ENCODE measurements at places on chromosomes 1 and 21.

DNA sequence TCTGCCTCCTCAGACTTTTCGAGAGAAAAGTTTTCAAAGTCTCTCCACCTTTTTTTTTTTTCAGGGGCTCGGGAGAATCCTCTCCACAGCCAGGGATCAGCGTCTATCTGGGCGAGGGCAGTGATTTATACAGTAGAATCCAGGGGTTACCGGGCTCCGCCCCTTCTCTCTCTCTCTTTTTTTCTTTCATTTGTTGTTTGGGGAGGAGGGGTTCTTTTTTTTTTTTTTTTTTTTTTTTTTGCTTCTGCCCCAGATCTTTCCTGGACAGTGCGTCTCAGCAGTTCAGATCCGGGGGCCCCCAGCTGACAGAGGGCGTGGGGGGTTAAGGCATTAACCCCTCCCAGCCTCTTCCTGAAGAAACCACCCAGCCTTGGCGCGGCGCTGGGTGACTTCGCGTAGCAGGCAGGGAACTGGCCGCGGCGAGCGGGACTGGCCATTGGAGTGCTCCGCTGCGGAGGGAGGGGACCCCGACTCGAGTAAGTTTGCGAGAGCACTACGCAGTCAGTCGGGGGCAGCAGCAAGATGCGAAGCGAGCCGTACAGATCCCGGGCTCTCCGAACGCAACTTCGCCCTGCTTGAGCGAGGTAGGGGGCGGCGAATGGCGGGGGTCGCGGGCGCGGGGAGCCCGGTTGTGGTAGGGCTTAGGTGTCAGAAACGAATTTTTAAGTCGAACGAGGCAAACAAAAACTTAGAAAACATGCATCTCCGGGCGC lies at the start of gene S1PR1:
TSS of gene S1PR1 (plus strand) at position 504 of the 713 bp plus-strand sequence. CDS start 1,966 bp downstream, outside the sequence.
- no peak for DNase-seq

DNA sequence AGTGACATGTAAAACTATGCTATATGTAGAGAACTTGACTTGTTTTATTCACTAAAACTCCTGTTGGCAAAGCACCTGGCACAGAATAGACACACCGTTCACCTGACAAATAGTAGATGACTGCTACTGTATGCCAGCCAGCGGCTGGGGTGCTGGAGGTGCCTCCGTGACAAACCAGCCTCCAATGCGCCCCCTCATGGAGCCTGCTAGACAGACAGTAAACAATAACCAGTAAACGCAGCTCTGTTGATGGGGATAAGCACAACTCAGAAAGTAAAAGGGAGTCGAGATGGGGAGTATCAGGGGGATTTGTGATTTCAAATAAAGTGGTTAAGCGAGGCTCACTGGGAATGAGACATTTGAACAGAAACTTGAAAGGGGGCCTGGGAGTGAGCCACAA lies 107.2 kb downstream of the PRDM2 start:
- DNase-seq: no peak

DNA sequence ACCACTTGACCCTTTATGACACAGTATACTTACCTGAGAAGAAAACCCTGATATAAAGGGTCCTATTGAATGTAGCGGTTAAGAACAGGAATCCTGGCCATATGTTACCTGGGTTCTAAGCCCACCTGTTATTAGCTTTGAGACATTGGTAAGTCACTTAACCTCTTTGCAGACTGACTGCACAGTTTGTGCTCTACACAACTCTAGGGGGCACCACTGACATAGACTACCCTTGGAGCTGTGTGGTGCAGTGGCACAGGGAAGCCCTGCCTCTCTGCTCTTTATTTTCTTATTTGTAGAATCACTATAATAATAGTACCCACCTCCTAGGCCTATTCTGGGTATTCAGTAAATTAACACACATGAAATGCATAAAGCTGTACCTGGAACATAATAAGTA lies 165.6 kb downstream of the C1orf94 start:
- no peak for DNase-seq

DNA sequence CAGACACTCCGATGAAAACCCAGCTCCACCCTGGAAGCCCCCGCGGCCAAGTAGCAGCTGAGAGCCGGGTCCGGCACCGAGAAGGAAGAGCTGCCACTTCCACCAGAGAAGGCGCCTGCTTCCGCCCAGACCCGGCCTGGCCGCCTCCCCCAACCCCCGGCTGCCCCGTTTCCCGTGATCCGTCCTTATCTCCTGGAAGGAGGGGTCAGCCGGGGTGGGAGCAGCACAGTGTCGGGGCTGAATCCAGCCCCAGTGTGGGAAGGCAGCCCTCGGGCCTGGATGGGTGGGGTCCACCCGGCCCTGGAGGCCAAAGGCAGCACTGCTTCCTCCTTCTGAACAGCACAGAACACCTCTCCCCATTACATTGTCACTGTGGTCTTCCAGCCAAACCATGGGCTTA lies 69.4 kb downstream of the MEGF6 start:
- DNase-seq: no peak

- no peak for DNase-seq
These were observed 102.8 kb upstream of the C1orf21 start for GRCh38 chr1:184283999-184284398.

DNA sequence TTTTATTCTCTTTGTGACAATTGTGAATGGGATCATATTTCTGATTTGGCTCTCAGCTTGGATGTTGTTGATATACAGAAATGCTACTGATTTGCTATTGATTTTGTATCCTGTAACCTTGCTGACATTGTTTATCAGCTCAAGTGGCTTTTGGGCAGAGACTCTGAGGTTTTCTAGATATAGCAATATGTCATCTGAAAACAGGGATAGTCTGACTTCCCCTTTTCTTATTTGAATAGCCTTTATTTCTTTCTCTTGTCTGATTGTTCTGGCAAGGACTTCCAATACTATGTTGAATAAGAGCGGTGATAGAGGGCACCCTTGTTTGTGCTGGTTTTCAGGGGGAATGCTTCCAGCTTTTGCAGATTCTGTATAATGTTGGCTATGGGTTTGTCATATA lies 150.8 kb downstream of the FASLG start:
- DNase-seq: no peak

GRCh38 chr1:97911266-97912215 lies 9.3 kb downstream of the DPYD start:
- DNase-seq: no peak

GRCh38 chr1:192877283-192877886 lies 68.5 kb downstream of the RGS2 start:
- DNase-seq: no peak

DNA sequence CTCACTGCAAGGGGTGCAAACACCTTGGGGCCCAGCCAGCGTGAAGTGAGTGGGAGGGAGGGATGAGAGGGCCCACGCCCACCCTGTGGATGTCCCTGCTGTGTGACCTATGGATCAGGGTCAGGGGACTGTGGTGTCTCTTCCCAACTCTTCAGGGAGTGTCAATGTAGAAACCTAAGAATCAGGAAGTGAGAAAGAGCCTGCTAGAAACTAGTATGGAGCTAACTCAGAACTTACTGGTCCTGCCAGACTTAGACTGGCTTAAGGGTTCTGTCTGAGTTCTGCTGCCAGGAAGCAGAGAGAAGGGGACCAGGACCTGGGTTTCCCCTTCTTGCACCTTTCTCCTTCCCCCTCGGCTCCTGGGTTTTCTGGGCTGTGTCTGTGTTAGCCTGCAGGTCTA lies 1.8 kb upstream of the IL10 start:
- no peak for DNase-seq

DNA sequence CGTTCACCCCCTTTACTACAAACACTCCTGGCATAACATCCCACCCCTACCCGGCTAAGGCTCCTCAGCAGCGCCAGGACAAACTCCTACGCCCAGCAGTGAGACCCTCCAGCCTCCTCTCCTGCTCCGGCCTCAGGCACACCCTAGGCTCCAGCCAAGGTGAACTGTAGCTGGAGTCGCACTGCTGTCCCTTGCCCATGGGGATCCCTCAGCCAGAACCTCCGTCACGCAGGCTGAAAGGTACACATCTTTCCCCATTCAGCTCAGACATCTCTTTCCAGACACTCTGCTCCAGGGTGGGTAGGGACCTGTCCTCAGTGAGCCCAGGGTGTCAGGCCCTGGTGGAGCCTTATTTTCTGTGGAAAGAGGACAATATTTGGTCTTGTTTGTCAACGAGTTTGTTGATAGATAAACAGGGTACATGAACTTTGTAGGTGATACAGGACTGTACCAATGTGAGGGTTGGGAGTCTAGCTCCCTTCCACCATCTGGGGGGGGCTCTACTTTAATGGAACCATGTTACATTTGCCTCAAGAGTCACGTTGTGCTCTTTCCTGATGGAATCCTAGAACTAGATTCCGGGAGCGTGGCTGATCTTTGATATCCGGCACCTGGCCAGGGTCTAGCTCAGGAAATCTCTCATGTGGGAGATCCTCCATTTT lies 56.5 kb upstream of the SSBP3 start:
- no peak for DNase-seq

- no peak for DNase-seq
These were observed 45.5 kb upstream of the AIM2 start for GRCh38 chr1:159122005-159122621.

GRCh38 chr1:238177960-238178645 lies 287.4 kb upstream of the ZP4 start:
- no peak for DNase-seq

Data from stimulated activated CD8-positive, alpha-beta memory T cell treated with anti-CD3 and anti-CD28 coated beads, Interleukin-15, amount 100 ng/mL, for 24 hours (primary cell).